ENCODE measurements at places on chromosomes 7 and 10.

- no peak for DNase-seq
These were observed 75.4 kb downstream of the RABGEF1 start for GRCh38 chr7:66815951-66816350.

GRCh38 chr7:2016761-2017480 lies 215.8 kb downstream of the MAD1L1 start:
- no peak for DNase-seq

GRCh38 chr10:90347239-90347638 lies 510.6 kb downstream of the HTR7 start:
- DNase-seq = no peak

GRCh38 chr7:138483531-138483930 lies 23.5 kb downstream of the TRIM24 start:
- DNase-seq = no peak

DNA sequence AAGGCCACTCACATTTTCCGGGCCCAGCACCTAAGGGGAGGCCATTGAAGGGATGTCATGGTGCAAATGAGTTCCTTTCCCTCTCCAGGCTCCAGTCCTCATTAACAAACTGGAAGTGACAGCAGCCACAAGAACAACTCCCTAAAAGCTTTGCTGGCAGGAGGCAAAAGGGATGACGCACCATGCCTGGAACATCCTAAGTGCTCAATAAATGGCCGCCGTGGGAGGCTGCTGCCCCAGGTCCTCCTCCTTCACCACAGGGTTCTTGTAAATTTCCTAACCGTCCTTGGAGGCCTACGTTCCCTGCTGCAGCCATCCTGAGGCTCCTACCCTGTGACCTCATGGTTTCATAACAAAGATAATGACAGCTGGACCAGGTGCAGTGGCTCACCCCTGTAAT lies 41.3 kb upstream of the CAMK1D start:
- DNase-seq = no peak

DNA sequence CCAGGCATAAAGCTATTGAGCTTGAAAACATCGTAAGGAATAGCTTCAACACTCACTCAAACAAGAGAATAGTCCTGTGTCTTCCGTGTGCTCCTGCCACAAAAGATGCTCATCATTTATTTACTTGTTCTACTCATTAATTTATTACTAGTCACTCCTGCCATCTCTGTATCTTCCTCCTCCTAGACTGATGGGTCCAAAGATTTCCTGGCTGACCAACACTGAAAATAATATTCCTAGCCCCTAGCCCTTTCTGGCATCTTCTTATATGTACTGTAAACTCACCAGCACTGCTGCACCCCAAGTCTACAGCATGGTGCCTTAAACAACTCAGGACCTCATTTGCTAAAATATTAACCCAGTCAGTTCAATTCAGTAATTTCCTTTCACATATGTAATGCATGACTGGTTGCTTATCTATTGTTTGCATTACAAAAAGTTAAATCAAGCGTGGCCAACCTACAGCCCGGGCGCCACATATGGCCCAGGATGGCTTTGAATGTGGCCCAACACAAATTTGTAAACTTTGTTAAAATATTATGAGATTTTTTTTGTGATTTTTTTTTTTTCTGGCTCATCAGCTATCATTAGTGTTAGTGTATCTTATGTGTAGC lies 86.7 kb upstream of the GSDME start:
- DNase-seq = no peak

All from head of caudate nucleus (tissue), 42 donors.